ENCODE measurements at places on chromosomes 7 and 10.
A peak's percentile ranks its signal among the peaks of the same experiment; 100 is the strongest.

- no peak for DNase-seq
Measured at GRCh38 chr10:112148331-112148730, 35.2 kb downstream of the GPAM start.

DNA sequence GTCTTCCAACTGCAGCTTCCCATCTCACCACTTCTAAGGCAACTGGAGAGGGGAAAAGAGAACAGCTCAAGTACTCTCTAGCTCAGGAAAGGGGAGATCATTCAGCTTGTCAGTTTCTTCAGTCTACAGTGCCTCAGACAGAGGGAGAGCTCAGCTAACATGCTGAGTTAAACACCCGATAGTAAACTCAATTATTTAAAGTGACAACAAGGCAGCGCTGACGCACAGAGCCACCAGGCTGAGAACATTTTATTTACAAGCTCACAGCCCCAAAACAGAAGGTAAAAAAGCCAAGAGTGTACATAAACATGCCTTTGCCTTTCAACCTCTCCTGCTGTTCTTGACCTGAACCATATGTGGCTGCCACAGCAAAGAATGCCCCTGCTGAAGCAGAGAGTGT lies 10.1 kb upstream of the CUZD1 start:
- no peak for DNase-seq

- no peak for DNase-seq
Measured at GRCh38 chr7:140317597-140317996, 80.7 kb downstream of the SLC37A3 start.

GRCh38 chr7:28722684-28723083 lies 235.4 kb downstream of the TRIL start:
- no peak for DNase-seq

- no peak for DNase-seq
Measured at GRCh38 chr7:21603972-21604749, 61.3 kb downstream of the DNAH11 start.

DNA sequence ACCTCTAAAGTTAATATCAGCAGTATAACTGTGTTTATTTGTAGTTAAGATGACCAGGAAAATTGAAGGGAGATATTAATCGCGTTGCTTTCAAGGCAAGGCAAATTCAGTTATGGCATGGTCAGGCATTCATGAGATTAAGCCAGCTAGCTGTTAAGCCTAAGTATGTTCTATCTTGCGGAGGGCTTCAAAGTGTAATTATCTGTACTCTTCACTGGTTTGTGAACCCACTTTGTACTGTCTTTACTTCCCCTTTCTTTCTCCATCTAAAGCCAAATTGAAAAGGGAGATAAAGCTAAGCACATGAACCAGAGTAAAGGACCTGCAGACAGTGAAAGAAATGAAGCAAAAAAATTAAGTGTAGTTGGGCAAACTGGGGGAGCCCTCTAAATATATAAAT lies 483.1 kb upstream of the NRP1 start:
- DNase-seq, result no peak

DNA sequence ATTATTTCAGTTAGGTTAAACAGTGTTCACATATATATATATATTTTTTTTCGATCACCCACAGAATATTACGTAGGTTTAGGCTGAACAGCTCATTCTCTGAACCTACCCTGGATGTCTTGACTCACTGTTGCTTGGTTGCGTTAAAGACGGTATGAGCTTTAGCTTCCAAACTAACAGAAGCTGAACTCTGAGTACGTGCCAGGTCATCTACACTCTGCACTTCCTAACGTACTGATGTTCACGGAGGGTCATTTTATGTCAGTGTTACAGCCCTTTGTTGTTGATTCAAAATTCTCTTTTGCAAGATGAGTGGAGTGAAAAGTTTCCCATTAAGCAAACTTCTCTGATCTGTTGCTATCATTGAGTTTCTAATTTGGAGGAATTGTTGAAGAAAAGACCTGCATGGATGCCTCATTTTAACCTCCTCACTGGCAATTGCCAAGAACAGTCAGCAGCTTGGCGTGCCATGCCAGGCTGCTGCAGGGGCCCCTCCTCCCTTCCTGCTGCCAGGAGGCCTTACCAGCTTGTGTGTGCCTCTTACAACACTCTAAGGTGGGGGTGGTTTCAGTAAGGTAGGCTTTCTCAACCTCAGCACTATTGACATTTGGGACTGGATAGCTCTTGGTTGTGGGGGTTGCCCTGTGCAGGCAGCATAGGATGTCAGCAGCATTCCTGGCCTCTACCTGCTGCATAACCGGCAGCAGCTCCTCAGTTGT lies 44.3 kb downstream of the INSYN2A start:
- no peak for DNase-seq

GRCh38 chr10:111445667-111446066 lies 368.8 kb downstream of the ADRA2A start:
- no peak for DNase-seq

GRCh38 chr10:32377458-32378259 lies 30.7 kb upstream of the EPC1 start:
- peak; percentile 64 for DNase-seq

- no peak for DNase-seq
Measured at GRCh38 chr7:121219026-121219425, 109.8 kb upstream of the WNT16 start.

DNA sequence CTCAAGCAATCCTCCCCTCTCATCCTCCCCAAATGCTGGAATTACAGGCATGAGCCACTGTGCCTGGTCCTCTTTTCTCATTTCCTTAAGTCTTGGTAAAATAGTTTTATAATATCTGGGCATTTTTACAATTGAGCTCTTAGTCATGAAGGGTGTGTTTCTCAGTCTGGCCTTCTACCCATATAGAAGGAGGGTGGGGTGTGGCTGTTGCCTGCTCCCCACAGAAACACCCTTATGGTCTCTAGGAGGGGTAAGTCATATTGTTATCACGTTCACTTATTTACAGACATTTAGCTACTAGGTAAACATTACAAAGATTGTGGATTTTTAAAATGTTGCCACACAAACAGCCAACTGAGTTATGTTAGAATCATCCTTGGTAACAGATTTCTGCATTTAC lies 6.7 kb upstream of the OTUD1 start:
- no peak for DNase-seq

DNA sequence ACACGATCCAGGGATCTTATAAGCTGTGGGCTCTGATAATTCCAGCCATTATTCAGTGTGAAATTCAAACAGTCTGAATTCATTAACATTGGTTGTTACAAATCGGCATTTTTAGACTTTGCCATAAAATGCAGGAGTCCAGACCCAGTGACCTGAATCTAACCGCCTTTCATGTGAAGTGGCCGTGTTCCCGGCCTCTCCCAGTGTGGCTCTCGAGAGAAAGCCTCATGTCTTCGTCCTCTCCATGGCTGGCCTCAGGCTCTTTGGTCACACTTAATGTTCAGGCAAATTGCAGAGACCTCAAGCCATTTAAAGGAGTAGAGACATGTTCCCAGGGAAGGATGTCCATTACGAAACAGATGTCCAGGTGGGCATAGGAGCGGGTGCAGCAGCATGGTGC lies 59.3 kb downstream of the CTBP2 start:
- DNase-seq, result no peak

DNA sequence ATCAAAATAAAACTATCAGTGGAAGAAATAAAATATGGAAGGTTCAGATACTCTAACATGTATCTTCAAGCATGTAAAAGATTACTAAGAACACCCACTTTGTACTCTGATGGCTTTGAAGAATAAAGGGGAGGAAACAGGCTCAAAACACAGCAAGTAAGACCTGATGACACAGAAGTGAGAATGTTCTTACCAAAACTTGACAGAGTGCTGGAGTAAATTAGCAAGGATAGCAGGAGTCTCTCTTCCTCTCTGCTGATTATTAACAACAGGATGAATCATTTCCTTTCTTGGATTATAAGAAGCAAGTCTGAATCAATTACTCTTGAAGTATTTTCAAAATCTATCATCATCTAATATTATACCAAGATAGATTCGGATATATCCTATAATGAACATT lies 47.5 kb downstream of the GLI3 start:
- DNase-seq, result no peak

DNA sequence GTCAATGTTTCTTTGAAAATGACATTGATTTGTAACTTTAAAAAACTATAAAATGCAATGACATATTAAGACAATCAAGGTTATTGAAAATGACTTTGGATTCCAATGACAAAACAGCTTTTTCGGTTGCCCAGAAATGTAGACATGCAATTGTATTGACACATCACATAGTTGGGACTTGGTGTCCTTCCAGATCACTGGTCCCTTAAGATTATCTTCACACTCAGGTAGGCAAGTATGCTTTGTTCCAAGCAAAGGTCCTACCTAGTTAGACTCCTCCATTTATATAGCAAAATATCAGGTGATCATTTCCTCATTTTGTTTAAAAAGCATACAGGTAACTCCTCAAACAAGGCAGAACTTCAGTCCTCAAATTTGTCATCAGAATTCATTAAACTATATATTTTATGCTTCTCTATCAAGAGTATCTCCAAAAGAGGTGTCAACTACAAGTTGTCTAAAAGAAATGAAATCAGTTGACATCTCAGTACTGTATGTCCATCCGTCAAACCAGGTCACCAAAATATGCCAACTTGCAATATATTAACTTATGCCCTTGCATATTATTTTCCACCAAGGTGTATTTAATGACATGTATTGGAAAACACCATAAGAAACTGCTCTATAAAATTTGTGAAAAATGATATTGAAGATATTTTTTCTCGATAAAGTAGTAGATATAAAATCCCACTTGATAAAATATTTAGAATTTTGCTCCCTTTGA lies 64.6 kb downstream of the TSPAN12 start:
- DNase-seq, result no peak

DNA sequence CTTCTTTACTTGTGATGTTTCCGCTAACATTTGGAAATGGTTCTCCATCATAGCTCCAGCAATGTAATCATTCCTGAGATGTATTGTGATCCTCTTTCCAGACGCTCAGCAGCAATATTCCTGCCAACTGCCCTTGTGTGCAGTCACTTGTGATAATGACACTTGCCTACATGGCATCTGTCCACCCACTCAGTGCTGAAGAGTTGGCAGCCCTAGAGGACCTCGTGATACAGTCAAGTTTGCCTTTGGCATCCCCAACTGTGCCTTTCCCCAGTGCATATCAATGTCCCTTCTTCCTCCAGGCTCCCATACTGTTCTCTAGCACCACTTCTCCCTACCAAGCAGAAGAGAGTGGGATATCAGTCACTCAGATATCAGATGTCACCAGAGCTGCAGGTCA lies 64.9 kb downstream of the MYOF start:
- DNase-seq, result no peak

DNA sequence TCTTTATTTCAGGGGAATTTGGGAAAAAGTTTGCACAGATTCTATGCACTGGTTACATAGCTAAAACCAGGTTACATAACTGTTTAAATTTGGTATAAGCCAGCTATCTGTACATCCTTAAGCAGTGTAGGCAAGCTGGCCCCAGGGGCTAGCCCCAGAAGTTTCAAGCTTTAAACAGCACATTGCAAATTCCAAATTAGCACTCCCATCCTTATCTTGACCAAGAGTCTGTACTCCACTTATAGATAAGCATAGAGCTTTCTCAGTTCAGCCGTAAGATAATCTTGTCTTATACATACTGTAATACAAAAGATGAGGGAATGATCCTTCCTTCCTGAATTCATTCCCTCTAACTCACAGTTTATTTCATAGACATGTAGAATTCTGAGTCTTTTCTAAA lies 109.3 kb downstream of the SPAG6 start:
- DNase-seq, result no peak

- no peak for DNase-seq
Measured at GRCh38 chr10:125121003-125121402, 39.4 kb downstream of the CTBP2 start.

GRCh38 chr7:15686295-15686956 lies at the start of gene MEOX2:
TSS of gene MEOX2 (minus strand) at chr7:15686683. CDS start at chr7:15686402, 281 bp downstream.
- no peak for DNase-seq

DNA sequence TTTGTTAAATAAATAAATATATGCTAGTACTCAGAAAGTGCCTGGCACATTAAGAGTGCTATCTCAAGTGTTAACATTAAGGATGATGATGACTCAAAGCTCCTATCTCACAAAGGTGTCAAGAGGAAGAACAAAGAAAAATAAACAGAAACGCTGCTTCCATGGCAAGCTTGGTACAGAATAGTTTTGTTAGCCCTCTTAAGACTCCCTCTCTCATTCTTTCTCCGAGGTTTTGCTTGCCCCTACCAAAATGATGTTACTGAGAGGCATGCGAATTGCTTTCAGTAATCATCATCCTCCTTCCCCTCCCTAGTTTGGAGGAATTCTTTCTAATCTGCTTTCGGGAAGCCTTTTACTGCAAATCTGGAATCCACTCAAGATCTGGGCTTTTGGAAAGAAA lies 96.7 kb downstream of the SORCS1 start:
- no peak for DNase-seq

DNA sequence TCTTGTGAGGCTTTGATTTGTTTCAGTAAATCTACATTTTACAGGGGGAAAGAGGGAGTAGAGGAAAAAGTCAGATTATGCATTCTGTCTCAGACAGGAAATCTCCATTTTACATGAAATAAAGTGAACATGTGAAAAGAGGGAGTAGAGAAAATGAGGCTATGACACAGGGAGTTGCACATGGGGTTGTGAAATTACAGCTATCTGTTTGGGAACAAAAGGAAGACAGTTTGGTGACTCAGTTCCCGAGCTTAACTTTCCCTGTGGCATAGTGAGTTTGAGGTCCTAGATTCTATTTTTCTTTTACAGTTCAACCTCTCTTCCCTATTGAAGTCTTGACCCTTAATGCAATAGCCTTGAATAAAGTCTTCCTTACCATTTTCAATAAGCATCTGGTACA lies 63.2 kb upstream of the AGR3 start:
- DNase-seq, result no peak

GRCh38 chr10:18659819-18660535 lies 746 bp downstream of the ARL5B start:
- no peak for DNase-seq

GRCh38 chr7:37329940-37330339 lies 118.7 kb downstream of the ELMO1 start:
- DNase-seq, result no peak

DNA sequence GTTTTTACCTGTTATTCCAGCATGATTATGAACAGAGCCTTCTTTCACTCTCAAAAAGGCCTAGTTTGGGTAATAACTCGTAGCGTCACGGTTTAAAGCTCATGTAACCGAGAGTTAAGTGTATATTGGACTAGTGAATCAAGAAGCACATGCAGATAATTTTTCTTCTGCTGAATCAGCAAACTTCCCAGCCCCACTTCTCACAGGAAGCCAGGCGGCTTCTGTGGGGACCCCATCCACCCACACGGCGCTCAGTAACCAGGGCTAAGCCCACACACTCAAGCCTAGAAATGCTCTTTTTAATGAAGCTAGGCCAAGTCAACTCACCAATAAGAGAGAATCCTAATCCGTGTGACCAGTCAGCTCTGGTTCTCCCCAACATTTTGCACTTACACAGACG lies 191.2 kb upstream of the MGMT start:
- DNase-seq, result no peak
